CD4-positive, alpha-beta T cell treated with Interleukin-15 for 4 hours (primary cell): ENCODE measurements at places on chromosomes 7 and 10.

GRCh38 chr7:112869111-112869774 is 79.0 kb upstream of the TMEM168 start:
- peak; percentile 65 for DNase-seq

- no peak for DNase-seq
Observed at GRCh38 chr7:149833495-149834130, 4.6 kb upstream of the ZNF862 start.

- no peak for DNase-seq
Observed at GRCh38 chr7:148865283-148865682, 18.8 kb downstream of the EZH2 start.

DNA sequence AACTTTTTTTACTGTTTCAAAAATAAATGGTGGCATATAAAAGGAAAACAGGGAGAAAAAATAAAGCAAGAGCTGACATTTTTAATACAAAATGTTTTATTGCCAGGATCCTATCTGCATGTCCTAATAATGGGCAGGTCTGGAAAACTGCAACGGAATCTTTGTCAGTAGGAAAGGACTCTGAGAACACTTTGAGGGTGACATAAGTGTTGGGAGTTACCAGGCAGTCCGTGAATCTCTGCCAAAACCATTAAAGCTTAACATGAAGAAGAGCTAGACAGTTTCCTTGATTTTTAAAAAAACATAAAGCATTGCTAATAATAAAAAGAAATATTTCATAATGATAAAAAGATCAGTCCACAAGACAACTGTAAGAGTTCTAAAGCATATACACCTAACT is 80.7 kb downstream of the AGMO start:
- no peak for DNase-seq

DNA sequence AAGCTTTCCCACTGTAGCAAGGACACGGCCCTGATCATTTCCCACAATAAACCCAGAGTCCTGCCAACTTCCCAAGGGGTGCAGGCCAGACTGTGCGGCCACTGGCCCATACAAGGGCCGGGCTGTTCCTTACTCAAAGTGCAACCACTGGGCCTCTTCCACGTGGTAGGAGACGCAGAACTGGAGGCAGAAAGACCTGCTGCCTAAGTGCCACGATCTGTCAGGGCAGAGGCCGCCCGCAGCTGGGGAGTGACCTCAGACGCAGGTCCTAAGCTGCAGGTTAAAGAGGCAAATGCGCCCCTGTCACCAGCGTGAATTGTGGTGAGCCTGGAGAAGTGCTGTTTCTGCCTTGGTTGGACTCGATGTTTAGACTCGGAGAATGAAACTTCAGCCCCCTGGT is 26.2 kb downstream of the GPER1 start:
- DNase-seq = no peak

DNA sequence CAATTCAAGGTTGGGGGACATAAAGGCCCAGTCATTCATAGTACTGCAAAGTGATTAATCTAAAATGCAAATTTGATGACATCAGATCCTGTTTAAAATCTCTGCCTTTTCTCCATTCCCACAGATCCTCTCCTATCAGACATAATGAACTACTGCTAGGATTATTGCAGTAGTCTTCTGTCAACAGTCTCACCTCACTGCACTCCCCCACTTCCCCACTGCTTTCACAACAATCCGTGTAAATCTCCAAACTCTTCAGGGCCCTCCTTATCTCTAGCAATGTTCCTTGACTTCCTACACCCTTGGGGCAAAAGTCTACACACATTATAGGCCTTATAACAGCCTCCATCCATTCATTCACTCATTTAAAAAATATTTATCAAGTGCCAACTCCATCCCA is 112.4 kb downstream of the KBTBD2 start:
- no peak for DNase-seq

DNA sequence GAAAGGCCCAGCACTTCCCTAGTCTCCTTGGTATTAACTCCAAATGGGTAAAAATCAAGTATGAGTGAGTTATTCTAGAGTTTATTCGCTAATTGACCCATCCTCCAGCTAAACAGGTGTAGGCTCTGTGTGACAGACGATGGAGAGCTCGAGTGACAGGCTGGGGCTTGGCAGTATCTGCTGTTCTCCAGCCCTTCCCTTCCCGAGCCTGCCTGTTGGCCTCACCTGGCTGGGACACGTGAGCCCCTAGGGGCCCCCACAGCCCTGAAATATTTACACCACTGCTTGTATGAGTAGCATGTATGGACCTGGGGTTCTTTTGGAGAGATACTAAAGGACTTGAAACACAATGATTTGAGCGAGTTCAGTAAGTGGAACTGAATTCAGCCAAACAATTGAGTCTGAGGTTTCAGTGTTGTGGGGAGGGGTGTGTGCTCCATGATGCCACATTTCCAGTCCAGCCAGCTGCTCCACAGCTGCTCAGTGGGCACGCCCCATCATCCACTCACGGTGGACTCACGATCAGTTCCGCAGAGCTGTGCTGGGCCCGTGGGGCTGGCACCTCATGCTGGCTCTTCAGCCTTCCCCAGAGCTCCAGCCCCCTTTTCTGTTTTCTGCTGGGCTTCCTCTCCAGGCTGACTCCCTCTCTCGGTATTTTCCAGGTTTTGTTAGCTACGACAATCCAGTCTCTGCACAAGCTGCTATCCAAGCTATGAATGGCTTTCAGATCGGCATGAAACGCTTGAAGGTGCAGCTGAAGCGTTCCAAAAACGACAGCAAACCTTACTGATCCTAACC is 283.0 kb downstream of the USP6NL start:
- DNase-seq = no peak

- no peak for DNase-seq
Observed at GRCh38 chr10:132838346-132838970, 52.5 kb upstream of the NKX6-2 start.

DNA sequence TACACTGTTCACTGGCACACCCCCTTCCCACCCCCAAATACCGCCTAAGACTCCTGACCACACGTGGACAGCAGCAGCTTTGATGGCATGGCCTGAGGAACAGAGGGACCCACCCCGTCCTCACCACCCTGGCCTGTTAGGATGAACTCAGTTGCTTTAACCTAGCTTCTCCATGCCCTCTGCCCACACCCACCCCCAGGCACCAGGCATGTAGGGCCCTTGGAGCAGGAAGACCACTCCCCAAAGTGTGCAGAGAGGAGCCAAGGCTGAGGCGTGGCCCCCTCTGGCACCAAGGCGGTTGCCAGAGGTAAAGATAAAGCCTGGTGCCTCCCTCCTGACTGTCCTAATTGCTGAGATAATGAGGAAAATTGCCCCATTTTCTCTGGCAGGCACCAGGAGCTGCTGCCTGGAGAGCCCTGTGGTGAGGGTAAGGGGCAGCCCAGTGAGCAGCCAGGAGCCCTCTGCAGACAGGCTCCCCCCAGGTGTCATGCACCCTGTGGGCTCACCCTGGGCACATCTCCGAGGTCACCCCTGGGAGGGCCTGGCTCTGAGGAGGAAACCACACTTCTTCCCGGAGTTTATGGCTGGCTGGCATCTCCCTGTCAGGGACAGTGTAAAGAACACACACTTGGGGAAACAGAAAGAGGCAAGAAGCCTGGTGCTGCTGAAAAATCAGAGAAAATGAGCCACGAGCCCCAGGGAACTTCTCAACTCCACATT is 47.7 kb downstream of the LRRC20 start:
- DNase-seq = no peak

GRCh38 chr10:60389413-60390025 is at the start of gene ANK3:
Gene ANK3 (minus strand): TSS chr10:60389875. CDS start chr10:60389538, 337 bp downstream.
- DNase-seq = no peak

DNA sequence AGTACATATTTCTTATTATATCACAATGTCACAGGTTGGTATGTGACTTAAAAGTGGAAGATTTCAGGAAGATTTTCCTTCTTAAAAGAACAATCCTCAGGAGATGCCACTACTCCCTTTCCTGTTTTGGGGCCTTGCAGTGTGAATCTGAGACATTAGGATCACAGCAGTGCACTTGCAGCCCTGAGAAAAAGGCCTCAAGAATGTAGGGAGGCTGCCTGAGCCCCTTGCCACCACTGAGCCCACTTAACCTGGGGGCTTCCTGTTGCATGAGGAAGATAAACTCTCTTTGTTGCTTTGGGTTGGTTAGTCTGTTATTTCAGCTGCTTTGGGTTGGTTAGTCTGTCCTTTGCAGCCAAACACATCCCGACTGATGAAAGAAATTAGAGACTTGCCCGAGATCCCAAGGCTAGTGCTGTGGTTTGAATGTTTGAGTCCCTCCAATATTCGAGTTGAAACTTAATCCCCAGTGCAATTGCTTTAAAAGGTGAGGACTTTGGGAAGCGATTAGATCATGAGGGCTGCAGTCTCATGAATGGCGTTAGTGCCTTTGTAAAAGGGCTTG is 151.3 kb upstream of the SP4 start:
- no peak for DNase-seq
